H1 (cell line): ENCODE measurements at places on chromosomes 2 and 18. TPM values are rescaled to one million over a fixed set of nuclear protein-coding genes. Genes with fewer than 3 reads are reported as not detected.

ITGA4 gene
- 2.0 and 2.1 TPM in 2 replicates for total RNA-seq

DNA sequence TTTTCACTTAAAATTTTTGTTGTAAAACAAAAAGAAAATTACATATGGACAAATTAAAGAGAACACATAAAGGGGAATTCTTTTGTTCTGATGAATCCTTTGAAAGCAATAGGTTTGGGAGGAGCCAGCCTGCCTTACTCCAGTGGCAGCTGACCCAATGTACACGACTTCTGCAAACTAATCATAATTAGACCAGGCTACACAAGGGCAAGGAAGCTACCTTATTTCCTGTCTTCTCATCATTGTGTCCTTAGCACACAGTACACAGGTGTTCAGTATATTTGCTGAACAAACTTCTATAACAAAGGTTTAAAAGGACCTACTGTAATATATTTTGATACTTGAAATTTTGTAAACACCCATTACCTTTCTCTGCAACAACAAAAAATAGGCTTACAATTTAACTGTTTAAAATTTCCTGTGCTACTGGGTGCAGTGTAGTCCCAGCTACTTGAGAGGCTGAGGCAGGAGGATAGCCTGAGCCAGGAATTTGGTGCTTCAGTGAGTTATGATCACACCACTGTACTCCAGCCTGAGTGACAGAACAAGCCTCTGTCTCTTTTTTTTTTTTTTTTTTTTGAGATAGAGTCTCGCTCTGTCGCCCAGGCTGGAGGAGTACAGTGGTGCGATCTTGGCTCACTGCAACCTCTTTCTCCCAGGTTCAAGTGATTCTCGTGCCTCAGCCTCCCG, 18.9 kb downstream of the KCNG3 start:
- H3K4me3 ChIP-seq = no peak overlapping the region
- H3K36me3 ChIP-seq = no peaks in the 10 kb centered on the region
- DNase-seq = peak; percentile 20
- H3K4me1 ChIP-seq = no peaks in the 10 kb centered on the region
- no peak overlapping the region for H3K27ac ChIP-seq

RUFY4 gene
- total RNA-seq = 0.32 TPM in 1 of 2 replicates, not detected in the other

DNA sequence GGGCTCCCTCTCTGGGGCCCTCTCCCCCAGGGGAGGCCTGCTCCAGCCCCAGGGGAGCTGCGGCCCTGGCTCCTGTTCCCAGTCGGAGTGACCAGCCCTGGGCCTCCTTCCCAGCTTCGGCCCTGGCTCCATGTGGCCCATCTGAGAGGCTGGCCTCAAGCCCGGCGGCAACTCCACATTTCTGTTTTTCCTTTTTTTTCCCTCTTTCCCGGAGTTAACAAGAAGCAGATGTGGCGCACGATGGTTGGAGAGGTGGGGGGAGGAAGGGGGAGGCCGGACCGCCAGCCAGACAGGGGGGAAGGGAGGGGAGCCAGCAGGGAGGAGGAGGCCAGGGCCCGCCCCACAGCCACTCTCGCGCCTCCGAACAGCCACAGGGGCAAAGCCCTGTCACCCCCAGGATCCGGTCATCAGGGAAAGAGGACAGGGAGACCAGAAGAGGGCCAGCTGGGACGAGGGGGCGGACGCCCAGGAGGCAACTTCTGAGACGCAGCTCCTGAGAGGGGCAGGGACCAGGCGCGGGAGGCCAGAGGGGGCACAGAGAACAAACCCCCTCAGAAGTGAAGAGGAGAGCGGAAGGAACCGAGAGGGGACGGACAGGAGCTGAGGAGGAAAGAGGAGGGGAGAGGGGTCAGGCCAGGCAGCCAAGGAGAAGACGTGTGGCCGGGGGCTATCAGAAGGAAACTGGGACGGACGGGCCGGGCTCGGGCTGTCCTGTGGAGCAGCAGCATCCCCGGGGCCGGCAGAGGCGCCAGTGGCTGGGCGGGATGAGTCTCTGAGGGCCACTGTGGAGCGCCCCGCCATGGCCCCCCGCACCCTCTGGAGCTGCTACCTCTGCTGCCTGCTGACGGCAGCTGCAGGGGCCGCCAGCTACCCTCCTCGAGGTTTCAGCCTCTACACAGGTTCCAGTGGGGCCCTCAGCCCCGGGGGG, at the start of gene EMILIN1:
Gene EMILIN1, plus strand, starts transcription at position 349 of the 928 bp plus-strand sequence. Its CDS starts 451 bp downstream, at position 800.
- H3K36me3 ChIP-seq = no peaks in the 10 kb centered on the region
- no peak within 1 kb of the TSS for H3K27ac ChIP-seq
- 0 out of 2 replicates have a peak, but pooled peaks cover 3% of the 10 kb centered on the region for H3K27me3 ChIP-seq
- H3K4me3 ChIP-seq = no peak within 1 kb of the TSS
- H3K4me1 ChIP-seq = no peaks in the 10 kb centered on the region

DGUOK gene
- 103 and 110 TPM in 2 replicates for total RNA-seq

- no peaks in the 10 kb centered on the region for H3K27me3 ChIP-seq
- no peak overlapping the region for H3K27ac ChIP-seq
- H3K4me1 ChIP-seq = no peaks in the 10 kb centered on the region
These were observed 1633.7 kb upstream of the CELF4 start for GRCh38 chr18:39199231-39199855.

DNA sequence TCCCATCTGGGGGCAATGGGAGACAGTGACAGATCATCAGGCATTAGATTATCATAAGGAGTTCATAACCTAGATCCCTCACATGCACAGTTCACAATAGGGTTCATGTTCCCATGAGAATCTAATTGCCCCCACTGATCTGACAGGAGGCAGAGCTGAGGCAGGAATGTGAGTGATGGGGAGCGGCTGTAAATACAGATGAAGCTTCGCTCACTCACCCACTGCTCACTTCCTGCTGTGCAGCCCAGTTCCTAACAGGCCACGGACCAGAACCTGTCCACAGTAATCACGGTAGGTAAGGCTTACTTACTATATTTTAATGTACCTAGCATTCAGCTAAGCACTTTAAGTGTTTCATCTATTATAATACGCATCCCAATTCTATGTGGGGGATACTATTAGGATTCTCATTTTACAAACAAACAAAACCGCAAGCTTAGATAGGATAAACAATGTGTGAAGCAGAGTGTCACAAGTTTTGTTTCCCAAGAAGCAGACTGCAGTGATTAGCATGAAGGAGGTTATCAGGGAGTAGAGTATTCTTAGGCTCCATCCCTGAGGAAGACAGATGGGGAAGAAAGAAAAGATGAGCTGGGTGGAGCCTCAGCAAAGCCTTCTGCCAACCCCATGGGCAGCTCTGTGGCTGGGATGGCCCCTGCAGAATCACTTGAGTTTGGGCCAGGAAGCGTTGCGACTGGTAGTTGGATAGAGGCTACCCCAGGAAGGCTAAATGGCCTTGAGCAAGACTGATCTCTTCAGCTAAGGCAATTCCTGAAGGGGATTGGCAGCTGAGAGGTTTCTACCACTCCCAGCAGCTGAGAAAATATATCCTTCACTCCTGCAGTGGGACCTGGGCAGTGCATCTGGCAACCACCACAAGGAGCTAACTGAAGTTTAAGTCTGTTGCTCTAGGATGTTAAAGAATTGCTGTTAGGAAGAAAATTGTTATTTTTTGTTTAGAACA, 133.1 kb downstream of the MREG start:
- H3K4me3 ChIP-seq = no peak overlapping the region
- H3K36me3 ChIP-seq = no peaks in the 10 kb centered on the region
- DNase-seq = no peak
- H3K27me3 ChIP-seq = no peaks in the 10 kb centered on the region

GRCh38 chr2:234677758-234678538, 181.1 kb upstream of the ARL4C start:
- H3K36me3 ChIP-seq = no peaks in the 10 kb centered on the region
- DNase-seq = no peak
- H3K4me3 ChIP-seq = no peak overlapping the region
- H3K27ac ChIP-seq = no peak overlapping the region
- H3K4me1 ChIP-seq = peaks cover 22% of the 10 kb centered on the region

GRCh38 chr2:10161961-10162441, 39.5 kb downstream of the RRM2 start:
- no peak overlapping the region for H3K4me3 ChIP-seq
- no peaks in the 10 kb centered on the region for H3K27me3 ChIP-seq
- H3K27ac ChIP-seq = no peak overlapping the region
- no peak for DNase-seq
- no peaks in the 10 kb centered on the region for H3K36me3 ChIP-seq

DNA sequence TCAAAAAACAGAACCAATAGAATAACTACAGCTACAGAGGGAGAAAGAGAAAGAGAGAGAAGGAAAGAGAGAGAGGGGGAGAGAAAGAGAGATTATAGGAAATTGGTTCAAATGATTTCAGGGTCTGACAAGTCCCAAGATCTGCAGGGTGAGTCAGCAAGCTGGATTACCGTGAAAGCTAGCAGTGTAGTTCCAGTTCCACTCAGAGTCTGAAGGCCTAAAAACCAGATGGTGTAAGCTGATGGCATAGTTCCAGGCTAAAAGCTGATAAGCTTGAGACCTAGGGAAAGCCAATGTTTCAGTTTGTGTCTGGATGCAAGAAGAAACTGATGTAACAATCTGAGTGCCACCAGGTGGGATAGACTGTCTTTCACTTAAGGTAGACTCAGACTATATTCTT, 397.7 kb downstream of the TRIB2 start:
- no peak overlapping the region for H3K27ac ChIP-seq
- H3K27me3 ChIP-seq = no peaks in the 10 kb centered on the region
- no peak for DNase-seq

GRCh38 chr2:15920696-15921095, 19.7 kb upstream of the MYCN start:
- no peaks in the 10 kb centered on the region for H3K36me3 ChIP-seq
- no peak overlapping the region for H3K4me3 ChIP-seq
- no peak overlapping the region for H3K27ac ChIP-seq
- no peaks in the 10 kb centered on the region for H3K27me3 ChIP-seq

- H3K27me3 ChIP-seq = no peaks in the 10 kb centered on the region
- no peak overlapping the region for H3K4me3 ChIP-seq
- H3K36me3 ChIP-seq = no peaks in the 10 kb centered on the region
- H3K27ac ChIP-seq = no peak overlapping the region
- H3K4me1 ChIP-seq = no peaks in the 10 kb centered on the region
These were observed 1673.3 kb downstream of the LRP1B start for GRCh38 chr2:140457483-140457882.

DNA sequence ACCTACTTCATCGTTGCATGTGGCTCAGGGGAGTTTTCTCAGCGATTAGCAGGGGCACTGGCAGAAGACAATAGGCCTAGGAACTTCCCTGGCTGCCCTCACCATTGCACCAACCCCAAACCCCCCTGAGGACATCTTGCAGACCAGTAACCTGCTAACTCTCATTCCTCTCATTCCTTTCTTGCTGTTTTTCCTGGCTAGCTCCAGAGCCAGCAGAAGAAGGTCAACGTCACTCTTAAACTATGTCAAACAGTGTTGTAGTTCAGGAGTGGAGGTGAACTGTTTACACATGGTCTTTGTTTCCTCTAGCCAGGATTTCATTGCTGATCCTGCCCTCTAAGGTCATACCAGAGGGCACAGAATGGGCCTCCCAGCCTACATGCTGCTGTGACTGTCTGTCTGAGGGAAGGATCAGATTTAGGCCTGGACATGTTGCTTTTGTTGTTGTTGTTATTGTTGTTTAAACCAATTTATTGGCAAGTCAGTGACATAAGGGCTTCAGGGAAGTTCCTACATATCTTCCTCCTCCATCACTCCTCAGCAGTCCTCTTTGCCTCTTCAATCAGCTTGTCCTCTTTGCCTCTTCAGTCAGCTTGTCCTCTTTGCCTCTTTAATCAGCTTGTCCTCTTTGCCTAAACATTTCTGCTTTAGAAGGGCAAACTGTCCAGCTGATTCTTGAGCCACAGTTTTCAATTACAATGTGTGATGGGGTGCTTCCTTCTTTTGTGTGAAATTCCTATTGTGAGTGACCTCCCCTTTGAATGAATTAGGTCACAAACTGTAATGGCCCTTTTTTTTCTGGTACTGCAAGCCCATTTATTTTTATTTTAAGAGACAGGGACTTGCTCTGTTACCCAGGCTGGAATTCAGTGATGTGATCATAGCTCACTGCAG, 471.9 kb upstream of the TNP1 start:
- H3K27me3 ChIP-seq = no peaks in the 10 kb centered on the region
- H3K27ac ChIP-seq = no peak overlapping the region
- H3K4me1 ChIP-seq = no peaks in the 10 kb centered on the region; the same call in 1 of the 2 replicates
- H3K36me3 ChIP-seq = no peaks in the 10 kb centered on the region

C2orf72 gene
- 0.71 and 1.1 TPM in 2 replicates for total RNA-seq
